ENCODE measurements at places on chromosomes 16 and 17. TPM values are rescaled to one million over a fixed set of nuclear protein-coding genes. Genes with fewer than 3 reads are reported as not detected.

Gene CENPN
- 35.2 TPM for total RNA-seq

DNA sequence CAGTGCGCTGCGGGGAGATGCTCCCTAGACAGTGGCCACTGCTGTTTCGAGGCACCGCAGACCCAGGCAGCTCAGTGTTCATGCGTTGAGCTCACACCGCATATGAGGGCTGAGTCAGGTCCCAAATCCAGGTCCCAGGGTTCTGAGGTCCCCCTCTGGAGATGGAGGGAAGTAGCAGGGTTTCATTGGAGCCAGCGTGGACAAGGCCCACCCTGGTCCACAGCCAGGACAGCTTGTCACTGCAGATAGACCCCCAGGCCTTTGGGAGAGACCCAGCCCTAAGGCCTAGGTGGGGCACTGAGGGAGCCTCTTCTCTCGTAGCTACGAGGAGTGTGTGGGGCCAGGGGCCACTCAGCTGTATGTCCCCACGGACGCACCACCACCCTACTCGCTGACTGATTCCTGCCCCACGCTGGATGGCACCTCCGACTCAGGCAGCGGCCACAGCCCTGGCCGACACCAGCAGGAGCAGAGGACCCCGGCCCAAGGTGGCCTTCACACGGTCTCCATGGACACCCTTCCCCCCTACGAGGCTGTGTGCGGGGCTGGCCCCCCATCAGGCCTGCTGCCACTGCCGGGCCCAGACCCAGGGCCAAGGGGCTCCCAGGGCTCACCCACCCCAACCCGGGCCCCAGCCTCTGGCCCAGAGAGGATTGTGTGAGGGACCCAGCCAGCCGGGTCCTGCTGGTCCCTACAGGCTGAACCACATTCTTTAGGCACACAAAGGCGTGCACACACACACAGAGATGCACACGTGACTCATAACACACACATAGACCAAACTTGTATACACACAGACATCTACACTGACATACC is 53.4 kb downstream of the BEAN1 start:
- DNase-seq = no peak

- no peak for DNase-seq
Measured at GRCh38 chr17:81684442-81684911, 666 bp downstream of the HGS start.

Gene CDR2L
- total RNA-seq = 11.4 TPM

GRCh38 chr17:6487251-6488007 is 43.2 kb downstream of the PIMREG start:
- peak; percentile 83 for DNase-seq

- DNase-seq = no peak
Measured at GRCh38 chr17:73635101-73635817, 9.0 kb downstream of the SDK2 start.

DNA sequence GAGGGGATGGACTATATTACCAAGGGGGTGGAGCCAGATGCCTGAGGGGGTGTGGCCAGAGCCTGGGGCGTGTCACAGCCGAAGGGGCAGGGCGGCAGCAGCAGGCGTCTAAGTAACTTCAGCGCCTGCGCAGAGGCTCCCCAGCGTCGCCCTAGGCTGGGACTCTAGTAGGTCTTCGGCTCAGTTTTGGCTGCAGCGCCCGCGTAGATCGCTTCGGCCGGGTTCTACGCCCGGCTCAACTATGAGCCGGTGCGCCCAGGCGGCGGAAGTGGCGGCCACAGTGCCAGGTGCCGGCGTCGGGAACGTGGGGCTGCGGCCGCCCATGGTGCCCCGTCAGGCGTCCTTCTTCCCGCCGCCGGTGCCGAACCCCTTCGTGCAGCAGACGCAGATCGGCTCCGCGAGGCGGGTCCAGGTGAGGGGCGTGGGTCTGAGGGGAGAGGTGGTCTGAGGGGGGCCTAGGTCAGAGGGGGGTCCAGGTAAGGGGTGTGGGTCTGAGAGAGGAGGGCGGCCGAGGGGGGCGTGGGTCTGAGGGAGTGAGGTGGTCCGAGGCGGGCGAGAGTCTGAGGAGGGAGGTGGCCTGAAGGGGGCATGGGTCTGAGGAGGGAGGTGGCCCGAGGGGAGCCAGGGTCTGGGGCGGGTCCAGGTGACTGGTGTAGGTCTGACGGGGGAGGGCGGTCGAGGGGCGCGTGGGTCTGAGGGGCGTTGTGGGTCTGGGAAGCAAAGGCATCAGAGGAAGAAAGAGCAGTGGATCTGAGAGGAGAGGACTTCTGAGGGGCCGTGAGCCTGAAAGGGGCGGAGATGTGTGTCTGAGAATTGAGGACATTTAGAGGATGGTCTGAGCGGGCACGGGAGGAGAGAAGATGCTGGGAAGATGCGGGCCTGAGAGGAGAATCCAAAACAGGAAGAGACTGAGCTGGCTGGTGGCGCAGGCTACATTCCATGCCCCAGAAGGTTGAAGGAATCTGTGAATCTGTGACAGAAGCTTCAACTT is at the start of gene LPCAT2:
Gene LPCAT2, plus strand, starts transcription at position 132 of the 991 bp plus-strand sequence. Its CDS starts 110 bp downstream, at position 242.
- DNase-seq = peak; percentile 94

- DNase-seq = no peak
Measured at GRCh38 chr16:24069036-24069590, 187.0 kb upstream of the CACNG3 start.

Gene SHISA6
- total RNA-seq = 4.4 TPM

GRCh38 chr16:84047206-84047605 is 4.6 kb upstream of the SLC38A8 start:
- DNase-seq = no peak

GRCh38 chr16:65201511-65201910 is 79.6 kb upstream of the CDH11 start:
- peak; percentile 67 for DNase-seq

Gene KRT27
- not detected for total RNA-seq

DNA sequence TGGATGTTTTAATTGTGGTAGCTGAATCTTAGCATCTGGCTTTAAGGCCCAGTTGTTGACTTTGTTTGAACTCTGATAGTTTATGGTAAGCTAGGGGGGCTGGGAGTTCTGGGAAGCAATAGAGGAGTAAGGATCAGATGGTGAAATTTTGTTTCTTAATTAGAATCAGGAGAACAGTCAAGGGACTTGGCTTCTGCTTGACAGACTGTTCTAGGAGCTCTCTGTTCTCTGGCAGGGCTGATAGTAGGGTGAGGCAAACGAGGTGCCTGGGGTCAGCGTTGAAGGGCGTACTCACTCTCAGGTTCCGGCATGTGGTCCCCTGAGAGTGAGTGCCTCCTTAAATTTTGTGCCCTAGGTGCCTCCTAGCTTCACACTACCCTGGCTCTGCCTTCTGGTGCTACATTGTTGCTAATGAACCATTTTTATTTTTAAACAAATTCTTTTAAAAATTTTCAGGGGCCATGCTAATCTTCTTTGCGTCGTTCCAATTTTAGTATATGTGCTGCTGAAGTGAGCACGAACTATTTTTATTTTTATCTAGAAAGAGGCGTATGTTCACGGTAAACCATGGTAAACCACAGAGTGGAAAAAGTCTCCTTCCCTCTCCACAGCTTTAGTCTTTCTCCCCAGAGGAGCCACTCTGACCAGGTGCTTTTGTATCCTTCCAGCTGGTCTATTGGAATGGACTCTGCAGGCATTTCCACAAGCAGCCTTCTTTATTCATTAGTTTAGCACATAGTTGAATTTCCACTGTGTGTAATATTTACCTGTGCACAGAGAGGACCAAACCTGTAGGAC is 19.7 kb downstream of the SLC7A6 start:
- DNase-seq = no peak

DNA sequence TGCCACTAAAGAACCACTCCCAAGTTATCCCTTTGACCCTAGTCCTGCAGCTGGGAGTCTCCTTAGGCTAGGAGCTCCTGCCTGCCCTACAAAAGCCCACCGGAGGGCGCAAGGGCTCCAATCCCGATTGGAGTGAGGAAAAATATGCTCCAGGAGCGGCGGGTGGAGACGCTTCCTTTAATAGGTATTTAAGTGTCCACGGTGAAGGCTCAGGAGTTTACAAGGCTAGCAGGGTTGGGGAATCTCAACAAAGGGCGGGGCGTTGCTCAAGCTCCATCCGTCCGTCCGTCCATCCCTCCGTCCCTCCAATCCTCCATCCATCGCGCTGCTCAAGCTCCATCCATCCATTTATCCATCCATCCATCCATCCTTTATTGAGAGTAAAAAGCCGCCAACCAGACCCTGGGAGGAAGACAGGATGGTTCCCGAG is 556 bp upstream of the SPNS1 start:
- DNase-seq = peak; percentile 76

Gene RAB26
- total RNA-seq = not detected

DNA sequence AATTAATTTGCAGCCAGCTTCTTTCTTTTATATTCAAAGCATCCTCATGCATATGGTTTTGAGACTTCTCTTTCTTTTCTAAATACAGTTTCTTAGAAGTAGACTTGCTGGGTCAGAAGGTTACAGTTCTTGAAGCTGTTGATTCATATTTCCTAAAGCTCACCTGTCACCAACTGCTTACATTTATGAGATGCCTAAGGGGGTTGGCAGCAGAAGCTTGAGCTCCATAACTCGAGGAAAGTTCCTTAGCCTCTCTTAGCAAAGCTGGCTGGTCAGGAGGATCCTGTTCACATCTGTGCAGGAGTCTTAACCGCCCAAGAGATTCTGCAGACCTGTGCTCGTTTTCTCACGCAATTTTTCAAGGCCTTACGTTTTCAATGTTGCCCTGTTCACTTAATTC is 218.8 kb downstream of the SNX29 start:
- DNase-seq = no peak

- DNase-seq = no peak
Measured at GRCh38 chr16:20904507-20905081, 4.0 kb downstream of the LYRM1 start.

GRCh38 chr17:28115046-28115445 is 72.6 kb downstream of the NLK start:
- no peak for DNase-seq

GRCh38 chr17:47934856-47935255 is 6.5 kb upstream of the PNPO start:
- no peak for DNase-seq

- no peak for DNase-seq
Measured at GRCh38 chr16:68504066-68504465, 35.0 kb upstream of the ZFP90 start.

All from tongue (tissue), 3 donors.